ENCODE measurements at places on chromosomes 7 and 10.

GRCh38 chr10:23525406-23525805 lies 86.5 kb downstream of the OTUD1 start:
- DNase-seq: no peak

DNA sequence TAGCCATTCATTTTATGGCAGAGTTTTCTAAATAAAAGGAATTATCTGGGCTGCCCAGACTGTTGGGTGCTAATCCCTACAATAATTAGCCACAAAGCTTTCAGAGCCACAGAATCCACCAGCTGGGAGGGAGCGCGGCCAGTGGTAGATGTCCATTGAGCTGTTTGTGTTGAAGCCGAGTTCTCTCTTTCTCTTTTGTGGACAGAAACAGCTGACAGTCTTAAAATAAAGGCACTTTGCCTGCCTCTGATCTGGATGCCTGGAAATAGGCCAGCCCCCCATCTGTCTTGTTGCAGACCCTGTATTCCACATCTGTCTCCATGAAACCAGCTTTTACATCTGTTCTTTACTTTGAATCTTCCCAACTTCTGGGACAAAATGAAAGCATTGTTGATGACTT lies 66.1 kb downstream of the MTPN start:
- no peak for DNase-seq

DNA sequence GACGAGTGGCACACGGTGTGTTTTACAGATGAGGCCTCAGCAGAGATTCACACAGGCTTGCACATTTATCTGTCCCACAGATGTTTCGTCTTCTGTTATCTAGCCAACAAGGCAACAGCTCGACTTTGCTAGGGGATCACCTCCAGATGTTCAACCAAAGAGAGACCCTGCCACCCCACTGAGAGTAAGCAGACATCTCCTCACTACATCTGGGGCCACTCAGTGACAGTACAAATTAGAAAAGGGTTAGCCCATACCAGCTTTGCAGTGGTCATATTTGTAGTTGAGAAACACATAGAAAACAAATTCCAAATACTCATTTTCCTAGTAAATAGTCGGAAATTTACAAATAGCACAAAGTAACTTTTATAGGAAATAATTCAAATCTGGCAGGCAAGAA lies 164.2 kb downstream of the HDAC9 start:
- DNase-seq: no peak

- no peak for DNase-seq
Observed at GRCh38 chr7:148201992-148202391, 388.6 kb upstream of the C7orf33 start.

DNA sequence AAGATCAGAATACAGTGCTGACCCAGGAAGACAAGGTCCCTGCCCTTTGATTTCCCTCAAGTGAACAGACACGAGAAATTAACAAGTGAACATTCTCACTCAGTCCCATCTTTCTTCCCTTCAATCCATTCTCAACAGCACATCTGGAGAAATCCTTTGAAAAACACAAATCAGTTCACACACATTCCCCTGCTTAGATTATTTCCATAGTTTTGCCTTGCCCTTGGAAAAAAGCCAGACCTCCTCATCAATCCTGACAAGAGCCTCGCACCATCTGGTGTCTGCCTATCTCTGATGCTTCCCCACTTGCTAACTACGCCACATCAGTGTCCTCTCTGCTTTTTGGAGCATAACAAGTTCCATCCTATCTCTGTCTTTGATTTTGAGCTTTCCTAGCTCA lies 94.4 kb upstream of the KIAA1217 start:
- DNase-seq: no peak

DNA sequence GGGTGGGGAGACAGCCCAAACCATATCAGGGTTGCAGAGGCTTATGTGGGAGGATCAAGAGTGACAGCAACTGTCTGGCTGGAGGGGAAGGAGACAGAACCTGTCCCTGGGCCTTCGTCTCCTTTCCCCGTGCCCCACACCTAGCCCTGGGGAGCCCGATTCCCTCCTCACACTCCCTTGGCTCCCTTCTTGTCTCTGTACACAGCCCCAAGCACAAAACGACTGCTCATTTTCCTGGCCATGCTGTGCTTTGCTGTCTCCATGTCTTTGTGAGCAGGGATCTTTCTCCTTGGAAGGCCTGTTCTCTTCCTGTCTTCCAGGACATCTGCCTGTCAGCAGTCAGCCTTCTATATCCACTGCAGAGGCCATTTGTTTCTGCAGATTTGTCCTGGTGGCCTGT lies 113.7 kb downstream of the INSYN2A start:
- DNase-seq: no peak

DNA sequence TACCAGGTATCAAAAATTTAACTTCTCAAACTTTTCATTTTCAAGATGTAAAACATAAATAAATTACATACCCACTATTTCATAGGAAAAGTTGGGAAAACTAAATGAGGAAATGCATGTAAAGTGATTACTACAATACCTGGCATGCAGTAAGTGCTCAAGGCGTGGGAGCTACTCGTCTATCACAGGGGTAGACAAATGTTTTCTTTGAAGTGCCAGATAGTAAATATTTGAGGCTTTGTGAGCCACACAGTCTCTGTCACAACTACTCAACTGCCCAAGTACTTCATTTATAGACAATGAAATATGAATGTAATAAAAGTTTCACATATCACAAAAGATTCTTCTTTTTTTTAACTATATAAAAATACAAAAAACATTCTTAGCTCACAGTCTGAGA lies 96.4 kb upstream of the PCGF5 start:
- DNase-seq: no peak

DNA sequence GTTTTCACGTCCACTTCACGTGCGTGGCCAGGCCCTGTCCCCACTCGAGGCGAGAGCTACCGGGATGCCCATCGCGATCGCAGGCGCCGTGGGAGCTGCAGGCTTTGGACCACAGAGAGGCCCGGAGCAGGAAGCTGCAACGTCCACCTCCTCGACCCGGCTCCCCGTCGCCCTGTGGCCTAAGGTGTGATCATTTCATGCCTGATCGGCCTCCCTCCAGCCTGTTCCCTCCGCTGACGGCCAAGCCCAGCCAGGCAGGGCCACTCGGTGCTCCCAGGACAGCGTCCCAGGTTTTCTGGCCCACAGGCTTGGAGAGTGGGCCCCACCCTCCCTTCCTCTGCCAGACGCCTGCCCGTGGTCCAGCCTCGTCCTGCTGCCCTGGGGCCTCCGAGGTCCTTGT lies 19.6 kb downstream of the KNDC1 start:
- no peak for DNase-seq

DNA sequence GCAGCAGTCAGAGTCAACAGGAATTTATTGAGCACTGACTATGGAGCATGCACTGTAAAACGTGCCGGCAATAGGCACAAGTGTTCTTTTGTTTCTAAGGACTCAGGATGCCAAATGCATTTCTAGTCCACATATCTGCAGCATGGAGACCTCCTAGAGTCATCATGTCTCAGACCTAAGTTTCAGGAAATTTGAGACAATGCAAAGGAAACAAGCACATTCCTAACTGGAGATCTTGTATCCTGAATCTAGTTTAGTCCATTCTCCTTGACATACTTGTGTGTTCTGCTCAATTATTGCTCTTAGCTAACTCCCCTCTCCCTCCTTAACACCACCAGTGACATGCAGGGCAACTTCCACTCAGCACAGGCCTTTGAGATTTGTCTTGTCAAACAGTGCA lies 173.2 kb downstream of the ZNF438 start:
- no peak for DNase-seq
